Activated CD4-positive, alpha-beta T cell treated with anti-CD3 and anti-CD28 coated beads, Interleukin-2, amount 50 U/mL, for 16 hours (primary cell): ENCODE measurements at places on chromosomes 7 and 10.

DNA sequence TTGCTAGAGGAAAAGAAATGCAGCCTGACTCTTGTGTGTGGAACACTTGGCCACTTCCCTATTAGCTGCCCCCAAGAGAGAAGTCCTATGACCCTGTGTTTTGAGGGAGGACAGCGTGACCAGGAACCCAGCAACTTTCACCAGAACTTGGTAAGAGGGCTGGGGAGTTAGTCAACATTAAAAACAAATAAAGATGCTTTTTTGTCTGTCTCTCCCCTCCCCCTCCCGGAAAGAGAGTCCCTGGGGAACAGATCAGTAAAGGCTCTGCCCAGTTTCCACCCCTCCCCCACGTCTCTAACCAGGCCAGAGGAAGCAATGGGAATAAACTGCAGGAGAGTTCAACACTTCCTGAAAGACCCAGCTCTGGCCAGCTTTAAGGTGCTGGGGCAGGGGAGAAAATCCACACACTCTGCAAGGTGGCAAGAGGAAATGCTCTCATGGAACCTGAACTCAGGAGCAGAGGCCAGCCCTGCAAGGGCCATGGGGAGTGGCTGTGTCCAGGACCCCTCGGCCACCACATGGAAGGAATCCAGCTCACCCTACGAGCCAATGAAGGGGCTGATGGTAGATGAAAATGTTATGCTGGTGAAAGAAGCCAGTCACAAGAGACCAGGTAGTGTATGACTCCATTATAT is 21.5 kb downstream of the SH3PXD2A start:
- DNase-seq = no peak

- DNase-seq = no peak
Measured at GRCh38 chr10:97336942-97337831, 2.7 kb upstream of the FRAT2 start.

DNA sequence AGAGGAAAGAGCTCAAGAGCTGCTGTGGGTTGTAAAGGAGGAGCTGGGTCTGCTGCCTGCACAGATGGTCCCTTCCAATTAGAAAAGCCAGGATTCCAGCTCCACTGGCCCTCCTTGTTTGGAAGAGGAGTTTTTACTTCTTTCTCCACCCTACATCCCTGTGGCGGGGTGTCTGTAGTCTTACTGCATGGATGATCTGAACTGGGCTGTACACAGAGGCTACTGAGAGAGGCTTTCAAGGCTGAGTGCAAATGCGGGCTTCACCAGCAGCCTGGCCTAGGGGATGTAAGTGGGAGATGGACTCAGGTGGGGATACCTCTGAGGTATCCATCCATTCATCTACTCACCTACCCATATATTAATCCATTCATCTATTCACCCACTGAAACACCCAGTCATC is 7.1 kb upstream of the CXCL12 start:
- DNase-seq = no peak

DNA sequence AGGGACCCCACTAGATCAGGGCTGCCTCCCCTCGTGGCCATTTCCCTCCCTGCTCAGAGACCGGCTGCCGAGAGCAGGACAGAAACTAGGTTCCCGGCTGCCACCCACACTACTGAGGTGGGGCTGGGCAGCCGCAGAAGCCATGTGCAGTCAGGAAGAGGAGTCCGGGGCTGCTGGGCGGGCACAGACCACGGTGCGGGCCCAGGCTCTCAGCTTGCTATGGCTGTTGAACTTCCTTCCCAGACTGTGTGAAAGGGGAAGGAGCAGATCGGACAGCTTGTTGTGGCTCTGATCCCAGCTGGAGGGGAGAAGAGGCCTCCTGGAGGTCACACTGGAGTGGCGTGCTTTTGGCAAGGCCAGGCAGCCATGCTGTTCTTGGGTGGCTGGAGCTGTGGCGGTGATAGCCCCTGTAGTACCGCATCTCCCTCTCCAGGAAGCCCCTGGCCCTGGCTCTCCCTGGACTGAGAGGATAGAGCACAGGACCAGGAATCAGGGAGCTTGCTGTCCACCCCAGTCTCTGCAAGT is 56.8 kb downstream of the HK1 start:
- DNase-seq = no peak

DNA sequence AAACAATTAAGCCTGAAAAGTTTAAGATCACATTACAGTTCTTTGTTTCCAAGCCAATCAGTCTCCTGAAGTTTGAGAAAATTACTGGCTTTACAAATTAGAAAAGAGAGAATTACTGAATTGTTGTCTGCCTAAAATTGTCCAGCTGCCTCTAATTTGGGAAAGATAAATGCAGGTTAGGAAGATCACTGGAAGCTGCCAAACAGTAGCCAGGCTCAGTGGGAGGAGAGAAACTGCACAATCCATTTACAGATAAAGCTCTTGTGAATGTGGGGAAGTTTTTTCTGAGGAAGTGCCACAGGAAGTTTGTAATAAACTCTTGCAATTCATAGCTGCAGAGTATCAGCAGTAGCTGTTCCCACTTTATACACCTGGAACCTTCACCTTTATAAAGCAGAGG is 100.7 kb downstream of the IQUB start:
- no peak for DNase-seq
